ENCODE measurements at places on chromosomes 11 and 22.

- no peak for DNase-seq
Observed at GRCh38 chr11:126756421-126756820, 244.1 kb downstream of the KIRREL3 start.

GRCh38 chr11:64880240-64881001 lies 2.0 kb upstream of the EHD1 start:
- no peak for DNase-seq

- DNase-seq, result no peak
Observed at GRCh38 chr11:44633641-44634040, 68.2 kb downstream of the CD82 start.

- DNase-seq, result no peak
Observed at GRCh38 chr11:82899957-82900276, 313 bp downstream of the PRCP start.

DNA sequence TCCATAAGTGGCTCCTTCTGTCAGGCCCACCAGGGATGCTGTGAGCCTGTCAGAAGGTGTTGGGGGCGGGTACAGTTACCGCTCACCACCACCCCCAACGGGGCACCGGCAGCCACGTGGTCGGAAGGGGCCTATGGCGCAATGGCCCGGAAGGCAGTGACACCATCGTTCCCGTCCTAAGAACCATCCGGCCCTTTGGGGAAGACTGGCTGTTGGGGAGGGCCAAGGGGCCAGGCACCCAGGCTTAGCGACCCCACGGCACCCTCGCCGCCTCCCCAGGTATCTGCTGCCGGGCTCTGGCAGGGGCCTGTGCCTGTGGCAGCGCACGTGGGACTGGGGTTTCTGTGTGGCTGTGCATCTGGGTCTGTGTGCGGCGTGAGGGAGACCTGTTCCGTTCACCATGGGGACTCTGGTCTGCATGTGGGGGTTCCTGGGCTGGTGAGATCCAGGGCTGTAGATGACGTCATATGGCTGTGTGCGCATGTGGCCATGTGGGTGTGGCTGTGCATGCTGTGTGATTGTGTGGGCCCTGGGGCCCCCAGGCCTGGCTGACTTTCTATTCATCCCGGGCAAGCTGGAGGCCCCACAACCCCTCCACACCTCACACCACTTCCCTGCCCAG lies 717 bp downstream of the OSM start:
- peak; percentile 68 for DNase-seq

GRCh38 chr11:1160231-1161101 lies 2.7 kb downstream of the MUC5AC start:
- no peak for DNase-seq

DNA sequence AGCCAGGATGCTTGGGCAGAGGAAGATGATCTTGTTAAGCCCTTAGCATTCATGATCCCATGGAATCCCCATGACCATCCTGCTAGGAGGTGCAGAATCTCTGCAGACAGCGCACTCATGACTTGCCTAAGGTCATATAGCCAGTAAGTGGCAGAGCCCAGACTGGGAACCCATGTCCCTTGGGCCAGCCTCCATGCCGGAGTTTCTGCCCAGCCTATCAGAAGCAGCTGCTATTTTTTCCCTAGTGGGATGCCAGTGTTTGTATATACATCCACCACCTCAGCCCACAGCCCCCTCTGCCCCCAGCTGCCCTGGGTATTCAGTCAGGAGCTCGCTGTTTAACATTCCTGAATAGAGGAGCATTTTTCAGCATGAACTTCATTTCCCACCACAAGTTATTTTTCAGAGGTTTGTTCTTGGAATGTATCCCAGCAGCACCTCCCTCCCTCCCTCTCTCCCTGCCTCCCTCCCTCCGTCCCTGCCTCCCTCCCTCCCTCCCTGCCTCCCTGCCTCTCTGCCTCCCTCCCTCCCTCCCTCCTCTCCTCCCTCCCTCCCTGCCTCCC lies 34.4 kb upstream of the SUSD2 start:
- no peak for DNase-seq

- DNase-seq, result no peak
Observed at GRCh38 chr11:60029015-60029632, 11.1 kb upstream of the OOSP2 start.

GRCh38 chr11:18731441-18731840 lies 5.5 kb upstream of the IGSF22 start:
- DNase-seq, result no peak

GRCh38 chr22:27269751-27270543 lies 531.6 kb downstream of the MN1 start:
- no peak for DNase-seq

DNA sequence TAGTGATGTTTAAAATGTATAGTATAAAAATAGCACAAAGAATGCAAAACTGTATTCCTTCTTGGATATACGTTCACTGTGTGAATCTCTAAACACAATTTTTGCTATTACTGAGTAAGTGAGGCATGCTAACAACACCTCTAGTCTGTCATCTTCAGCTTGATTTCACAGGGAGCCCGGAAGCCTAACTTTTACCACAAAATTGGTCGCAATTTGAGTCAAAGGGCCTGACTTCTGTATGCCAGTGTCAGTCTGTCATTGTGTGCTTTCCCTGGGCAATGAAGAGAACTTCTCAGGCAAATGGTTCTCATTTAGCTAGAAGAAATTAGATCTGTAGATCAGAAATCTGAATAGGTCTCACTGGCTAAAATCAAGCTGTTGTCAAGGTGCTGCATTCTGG lies 1059.5 kb downstream of the FAM181B start:
- no peak for DNase-seq

DNA sequence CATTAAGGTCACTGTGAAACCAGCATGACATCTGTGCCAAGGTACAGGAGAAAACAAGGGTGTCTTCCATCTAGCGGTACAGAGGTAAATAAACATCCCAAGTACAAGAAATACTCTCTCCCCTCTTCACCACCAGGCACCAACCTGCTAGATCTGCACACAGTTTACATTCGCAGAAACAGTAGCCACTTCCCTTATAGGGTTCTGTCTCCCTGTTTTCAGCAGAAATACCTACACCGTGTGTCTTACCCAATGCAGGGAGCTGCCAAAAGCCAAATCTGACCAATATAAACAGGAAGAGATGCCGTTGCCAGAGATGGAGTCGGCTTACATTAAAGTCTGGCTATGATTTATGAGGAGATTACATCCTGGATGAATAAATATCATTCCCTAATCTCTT lies 1.2 kb downstream of the SCN4B start:
- no peak for DNase-seq
